ENCODE measurements at places on chromosomes 3 and 15.
A peak's percentile ranks its signal among the peaks of the same experiment; 100 is the strongest.

- DNase-seq = peak; percentile 84
Observed at GRCh38 chr15:90660195-90660998, 56.7 kb upstream of the BLM start.

- DNase-seq = no peak
Observed at GRCh38 chr3:63912768-63913588, 795 bp upstream of the SCAANT1 start.

DNA sequence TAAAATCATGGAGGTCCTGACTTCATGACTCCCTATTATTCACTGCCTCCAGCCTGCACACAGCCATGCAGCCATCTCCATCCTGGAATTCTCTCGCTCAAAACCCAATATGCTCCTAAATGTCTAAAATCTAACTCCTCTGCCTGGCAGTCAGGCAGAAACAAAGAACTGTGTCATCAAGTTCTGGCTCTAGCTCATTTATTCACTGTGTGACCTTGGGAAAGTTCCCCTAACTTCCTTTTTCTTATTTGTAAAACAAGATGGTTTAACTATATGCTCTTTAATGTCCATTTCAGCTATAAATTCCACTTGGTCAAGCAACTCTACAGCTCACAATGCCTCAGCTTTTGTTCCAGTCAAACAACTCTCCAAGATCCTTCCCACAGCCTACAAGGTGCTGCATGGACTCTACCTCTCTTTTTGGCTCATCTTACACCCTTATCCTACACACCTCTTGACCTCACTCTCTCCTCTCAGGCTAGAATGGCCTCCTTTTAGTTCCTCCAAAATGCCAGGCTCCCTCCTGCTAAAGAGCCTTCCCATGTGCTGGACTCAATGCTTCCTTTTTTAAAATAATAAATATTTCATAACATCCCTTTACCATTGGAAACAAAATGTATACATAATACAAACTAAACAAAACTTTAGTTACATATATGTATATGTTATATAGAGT, 16.4 kb downstream of the PIK3CB start:
- DNase-seq = no peak

DNA sequence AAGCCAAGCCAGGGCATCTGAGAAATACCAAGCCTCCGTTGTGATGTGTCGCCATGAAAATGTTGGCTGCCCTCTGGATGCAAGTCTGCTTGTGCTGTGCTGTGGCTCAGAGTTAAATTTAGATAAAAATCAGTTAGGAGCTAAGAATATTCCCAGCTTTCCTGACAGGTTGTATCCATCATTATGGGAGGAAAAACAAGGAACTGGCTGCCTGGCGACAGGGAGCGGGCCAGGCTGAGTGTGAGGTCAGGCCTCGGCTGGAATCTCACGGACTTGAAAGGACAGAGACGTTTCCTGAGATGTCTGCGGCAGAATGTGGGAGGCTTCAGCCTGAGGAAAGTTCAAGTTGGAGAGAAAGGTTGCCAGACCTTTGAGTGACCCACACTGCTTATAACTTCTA, 213.8 kb downstream of the THSD4 start:
- no peak for DNase-seq

DNA sequence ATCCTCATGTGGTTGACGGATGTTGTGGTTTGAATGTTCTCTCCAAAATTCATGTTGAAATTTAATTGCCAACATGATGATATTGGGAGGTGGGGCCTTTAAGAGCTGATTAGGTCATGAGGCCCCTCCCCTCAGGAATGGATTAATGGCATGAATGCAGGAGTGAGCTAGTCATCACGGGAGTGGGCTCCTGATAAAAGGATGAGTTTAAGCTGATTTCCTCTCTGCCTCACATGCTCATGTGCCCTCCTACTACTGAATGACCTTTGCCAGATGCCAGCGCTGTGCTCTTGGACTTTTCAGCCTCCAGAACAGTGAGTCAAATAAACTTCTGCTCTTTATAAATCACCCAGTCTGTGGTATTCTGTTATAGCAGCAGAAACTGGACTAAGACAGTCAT, 111.2 kb downstream of the MYO5A start:
- no peak for DNase-seq

GRCh38 chr3:161657786-161658185, 161.2 kb downstream of the OTOL1 start:
- DNase-seq = no peak

GRCh38 chr15:69325456-69325971, 26.8 kb downstream of the PAQR5 start:
- DNase-seq = no peak

DNA sequence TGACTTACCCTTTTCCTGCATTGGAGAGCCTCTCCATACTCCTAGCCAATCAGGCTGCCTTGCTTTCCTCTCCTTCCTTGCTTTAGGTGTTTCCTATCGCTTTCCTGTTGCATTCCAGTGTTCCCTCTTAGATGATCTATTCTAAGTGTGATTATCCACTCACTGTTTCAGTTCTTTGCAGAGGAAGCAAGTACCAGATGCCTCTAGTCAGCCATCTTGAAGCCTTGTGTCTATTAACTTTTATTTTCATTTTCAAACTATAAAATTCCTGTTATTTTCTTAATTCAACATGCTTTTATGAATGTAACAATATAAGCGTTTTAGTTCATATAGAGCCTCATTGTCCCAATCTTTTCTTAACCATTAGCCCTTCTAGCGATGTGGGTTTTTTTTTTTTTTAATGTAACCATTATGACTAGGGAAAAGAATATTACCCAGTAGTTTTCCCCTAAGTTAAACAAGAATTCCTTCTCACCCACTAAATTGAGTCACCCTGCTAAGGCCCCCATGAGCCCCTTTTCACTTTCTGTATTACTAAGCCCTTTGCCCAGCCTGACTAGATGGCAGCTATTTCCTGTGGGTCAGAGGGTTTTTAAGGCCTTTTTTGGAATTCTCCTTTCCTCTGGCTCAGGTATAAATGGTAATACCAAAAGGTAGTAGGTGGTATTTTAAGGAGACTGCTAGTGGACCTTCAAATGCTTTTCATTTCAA, 229.4 kb upstream of the CTNNB1 start:
- no peak for DNase-seq

DNA sequence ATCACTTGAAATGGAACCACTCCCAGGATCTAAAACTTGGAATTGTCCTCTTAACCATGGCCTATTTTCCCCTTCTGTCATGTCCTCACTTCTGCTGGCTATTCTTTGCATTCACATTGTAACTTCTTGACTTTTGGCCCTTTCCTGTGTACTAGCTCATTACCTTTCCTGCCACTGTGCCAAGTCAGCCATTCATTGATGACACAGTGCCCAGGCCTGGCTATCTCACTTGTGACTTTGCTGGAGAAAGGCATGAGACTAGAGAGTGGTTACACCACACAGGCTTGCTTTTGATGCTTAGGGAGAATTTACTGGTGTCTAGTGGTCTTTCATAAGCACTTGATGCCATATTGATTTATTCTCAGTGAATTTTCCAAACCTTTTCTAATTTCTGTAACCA, 101.1 kb downstream of the NR1D2 start:
- DNase-seq = no peak

DNA sequence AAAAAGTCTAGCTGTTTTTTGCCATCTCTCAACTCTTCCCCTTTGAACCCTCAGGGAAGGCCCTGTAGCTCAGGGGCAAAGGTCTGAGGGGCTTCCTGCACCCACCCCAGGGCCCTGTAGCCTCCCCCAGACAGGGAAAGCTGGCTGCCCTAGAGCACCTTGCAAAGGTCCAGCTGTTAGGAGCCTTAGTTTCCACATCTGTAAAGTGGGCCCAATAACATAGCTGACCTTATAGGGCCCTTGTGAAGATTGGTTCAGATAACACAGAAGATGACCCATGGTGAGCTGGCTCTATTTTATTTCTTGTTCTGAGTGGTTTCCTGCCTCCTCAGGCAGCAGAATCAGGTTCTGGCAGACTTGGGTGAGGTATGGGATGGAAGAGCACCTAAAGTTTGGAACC, 55.2 kb upstream of the SMAD6 start:
- DNase-seq = no peak

DNA sequence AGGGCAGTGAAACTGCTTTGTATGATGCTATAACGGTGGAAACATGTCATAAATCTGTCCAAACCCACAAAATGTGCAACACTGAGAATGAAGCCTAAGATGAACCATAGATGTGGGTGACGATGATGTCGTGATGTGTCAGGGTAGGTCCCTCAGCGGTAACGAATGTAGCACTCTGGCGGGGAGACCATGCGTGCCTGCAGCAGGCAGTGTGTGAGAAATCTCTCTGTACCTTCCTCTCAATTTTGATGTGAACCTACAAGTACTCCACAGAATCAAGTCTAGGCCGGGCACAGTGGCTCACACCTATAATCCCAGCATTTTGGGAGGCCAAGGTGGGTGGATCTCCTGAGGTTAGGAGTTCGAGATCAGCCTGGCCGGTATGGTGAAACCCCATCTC, 268.2 kb upstream of the LYSMD4 start:
- DNase-seq = no peak

GRCh38 chr3:128084675-128085021, 32.4 kb downstream of the SEC61A1 start:
- no peak for DNase-seq

DNA sequence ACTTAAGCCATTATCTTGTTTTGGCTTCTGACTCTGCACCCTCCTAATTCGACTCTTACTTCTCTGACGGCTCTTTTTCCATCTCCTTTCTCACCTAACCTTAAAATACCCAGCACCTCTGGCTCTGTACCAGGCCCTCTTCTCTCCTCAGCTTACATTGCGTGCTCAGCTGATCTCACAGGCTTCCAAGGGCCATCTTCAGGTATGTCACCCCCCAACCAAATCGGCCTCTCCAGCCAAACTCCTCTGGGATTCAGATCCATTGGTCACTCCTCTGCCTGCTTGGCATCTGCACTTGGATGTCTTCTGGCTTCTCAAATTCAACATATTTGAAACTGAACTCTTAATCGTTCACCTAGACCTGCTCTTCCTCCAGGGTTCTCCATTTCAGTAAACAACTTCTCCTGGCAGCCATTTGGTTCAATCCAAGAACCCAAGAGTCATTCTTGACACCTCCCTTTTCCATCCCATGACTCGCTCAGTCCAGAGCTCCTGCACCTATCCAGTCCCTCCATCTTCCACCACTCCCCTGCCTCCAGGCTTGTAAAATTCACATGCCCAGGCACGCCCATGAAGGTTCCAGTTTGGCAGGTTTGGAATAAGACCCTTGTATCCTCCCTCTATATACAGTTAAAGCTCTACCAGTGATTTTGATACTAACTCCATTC, 35.2 kb upstream of the SLC41A3 start:
- DNase-seq = no peak

- no peak for DNase-seq
Observed at GRCh38 chr15:62877276-62877857, 165.2 kb upstream of the TPM1 start.

DNA sequence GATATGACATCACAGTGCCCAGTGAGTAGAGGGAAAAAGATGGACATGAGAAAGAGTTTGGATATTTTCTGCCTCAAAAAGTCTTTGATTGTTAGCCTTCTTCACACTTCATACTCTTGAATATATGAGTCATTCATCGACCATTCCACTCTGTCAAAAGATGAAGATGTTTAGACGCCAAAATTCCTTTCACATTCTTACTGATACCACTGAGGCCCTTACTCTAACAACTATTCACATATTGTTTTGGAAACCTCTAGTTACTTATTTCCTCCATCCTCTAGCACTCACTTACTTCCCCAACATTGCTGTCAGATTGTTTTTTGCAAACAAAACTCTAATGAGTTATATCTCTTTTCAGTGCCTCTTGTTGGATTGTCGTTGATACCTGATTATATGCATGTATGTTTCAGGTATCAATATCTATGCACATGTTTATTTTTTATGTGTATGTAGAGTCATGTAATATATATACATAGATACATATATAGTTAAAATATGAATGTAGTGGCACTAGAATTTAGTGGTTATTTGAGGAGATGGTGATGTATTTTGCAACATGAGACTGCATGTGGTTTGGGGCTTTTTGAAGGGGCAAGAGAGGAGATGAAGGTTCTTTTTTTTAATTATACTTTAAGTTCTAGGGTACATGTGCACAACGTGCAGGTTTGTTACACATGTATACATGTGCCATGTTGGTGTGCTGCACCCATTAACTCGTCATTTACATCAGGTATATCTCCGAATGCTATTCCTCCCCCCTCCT, 40.0 kb upstream of the OR5H6 start:
- DNase-seq = no peak

- no peak for DNase-seq
Observed at GRCh38 chr3:153356908-153357307, 194.9 kb downstream of the RAP2B start.

GRCh38 chr15:70923311-70924080, 30.9 kb downstream of the LRRC49 start:
- no peak for DNase-seq

GRCh38 chr15:32721596-32721995, 3.8 kb downstream of the GREM1 start:
- DNase-seq = no peak

DNA sequence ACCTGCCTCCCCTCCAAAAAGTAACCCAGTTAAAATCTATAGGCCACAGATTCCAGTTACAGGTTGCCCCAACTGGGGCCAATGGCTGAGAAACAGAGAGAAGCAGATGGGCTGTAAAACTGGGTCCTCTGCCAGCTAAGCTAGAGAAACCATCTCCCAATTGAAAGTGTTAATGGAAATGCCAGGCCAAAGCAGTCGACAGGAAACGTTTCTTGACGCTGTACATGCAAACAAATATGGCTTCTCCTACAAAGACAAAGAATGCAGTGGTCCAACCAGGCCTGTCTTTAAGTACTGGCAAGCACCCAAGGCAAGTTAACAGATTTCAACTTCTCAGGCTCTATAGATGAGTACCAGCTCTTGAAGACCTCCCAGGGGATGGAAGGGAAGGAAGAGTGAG, 71.3 kb downstream of the MAGI1 start:
- peak; percentile 53 for DNase-seq

DNA sequence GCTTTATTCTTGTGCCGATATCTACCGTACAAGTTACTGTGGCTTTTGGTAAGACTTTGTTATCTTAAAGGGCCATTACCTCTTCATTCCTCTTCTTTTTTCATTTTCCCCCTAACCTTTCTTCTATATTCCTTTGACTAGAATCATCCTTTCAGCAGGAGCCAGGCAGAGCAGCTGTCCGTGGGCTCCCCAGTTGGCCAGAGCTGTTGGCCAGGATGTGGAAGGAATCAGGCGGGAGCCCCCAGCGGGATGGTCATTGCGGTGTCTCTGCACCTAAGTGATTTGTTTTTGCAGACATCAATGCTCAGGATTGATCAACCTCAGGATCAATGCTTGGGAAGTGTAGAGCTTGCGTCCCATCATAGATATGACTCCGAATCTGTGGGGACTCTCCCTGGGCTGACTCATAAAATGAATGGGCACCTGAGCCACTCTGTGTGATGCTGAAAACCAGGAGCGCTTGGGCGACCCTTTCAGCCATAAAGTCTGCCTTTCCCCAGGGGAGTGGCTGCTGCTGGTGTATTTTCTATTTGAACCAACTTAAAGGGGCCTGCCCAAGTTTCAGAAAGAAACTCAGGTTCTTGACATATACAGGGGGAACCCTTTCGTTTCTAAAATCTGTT, 21.7 kb downstream of the APBA2 start:
- DNase-seq = no peak

DNA sequence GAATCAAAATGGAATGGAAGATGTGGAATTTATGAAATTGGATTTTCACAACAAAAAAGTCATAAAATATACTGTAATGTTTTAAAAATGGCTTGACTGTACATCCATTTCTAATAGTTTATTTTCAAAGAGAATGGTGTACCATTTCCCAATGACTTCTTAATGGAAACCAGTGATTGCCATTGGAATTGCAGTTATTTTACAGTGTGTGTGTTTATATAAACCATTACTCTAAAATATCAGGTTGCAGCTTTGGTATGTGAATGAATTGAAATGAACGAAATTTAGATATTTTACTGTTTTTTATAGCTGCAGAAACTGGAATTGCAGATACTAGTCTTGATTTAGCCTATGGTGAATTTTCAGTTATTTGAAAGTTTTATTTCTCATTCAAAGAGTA, 165.6 kb downstream of the UBE2E2 start:
- DNase-seq = no peak
